ENCODE measurements at places on chromosomes 4 and X. TPM values are rescaled to one million over a fixed set of nuclear protein-coding genes. Genes with fewer than 3 reads are reported as not detected.

DNA sequence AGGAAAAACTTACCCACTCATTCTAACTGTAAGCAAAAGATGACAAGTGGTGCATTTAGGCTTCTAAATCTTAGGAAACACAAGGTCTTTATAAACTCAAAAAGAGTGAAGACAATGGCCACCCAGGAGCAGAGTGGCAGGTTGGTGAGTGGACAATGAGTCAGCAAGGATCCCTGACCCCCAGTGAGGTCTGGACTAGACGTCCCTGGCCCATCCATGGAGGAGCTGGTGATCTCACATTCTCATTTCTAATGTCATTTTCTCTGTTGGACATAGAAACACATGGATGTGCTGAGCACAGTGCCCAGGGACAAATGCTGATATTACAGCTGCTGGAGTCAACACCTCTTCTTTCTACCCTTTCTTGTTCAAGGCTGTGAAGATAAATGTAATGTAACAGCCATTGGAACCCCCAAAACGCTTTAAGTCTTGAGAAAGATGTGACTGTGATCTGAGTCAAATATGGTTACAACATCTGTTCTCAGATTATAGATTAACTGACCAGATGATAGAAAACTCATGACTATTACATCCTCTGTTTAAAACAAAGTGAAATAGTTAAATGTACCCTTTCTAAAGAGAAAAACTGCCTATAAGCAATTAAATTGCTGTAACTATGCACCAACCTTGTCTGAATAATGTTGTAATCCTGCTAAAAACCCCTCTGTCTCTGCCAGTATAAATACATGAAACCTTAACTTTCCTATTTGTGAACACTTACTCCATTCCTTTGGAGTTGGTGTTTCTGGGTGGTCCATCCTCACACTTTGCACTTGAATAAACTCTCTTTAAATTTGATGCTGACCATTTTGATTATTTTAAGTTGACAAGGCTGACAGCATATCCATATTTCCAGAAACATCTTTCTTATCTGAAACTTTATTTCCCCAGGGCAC is 92.7 kb downstream of the USP46 start:
- DNase-seq: no peak

DNA sequence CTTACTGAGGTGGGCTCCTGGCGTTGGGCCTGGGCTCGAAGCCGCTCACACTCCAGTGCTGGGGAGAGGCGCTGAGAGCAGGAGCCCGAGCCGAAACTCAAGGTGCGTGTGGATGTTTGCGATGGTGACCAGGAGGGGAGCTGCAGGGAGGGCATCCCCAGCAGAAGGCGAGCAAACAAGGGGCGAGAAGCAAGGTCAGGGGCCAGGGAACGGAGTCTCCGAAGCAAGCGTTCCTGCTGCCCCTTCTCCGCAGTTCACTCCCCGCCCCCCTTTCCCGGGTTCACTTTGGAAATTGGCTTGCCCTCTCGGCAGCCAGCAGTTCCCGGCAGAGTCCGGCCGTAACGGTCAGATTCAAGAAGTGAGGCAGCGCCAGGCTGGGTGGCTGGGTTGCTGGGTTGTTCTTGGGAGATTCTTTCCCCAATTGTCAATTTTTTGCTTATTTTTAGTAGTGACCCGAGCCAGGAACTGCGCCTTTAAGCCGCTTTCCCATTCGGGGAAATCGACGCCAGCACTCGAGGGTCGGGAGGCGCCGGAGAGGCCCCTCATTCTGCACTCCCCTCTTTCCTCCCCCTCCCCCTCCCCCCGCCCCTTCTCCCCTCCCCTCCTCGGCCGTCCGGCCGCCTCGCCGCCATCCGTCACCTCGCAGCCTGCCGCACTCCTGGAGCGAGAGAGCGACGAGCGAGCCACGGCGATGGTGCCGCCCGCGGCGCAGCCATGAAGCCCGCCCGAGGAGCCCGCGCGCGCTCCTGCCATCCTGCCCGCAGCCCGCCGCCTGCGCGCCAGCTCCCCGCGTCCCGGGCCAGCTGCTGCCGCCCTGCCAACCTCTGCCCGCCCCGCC is at the start of gene FRMPD3:
Gene FRMPD3, plus strand, starts transcription at position 655 of the 838 bp plus-strand sequence. CDS start 76,937 bp downstream, outside the sequence.
- no peak for DNase-seq

DNA sequence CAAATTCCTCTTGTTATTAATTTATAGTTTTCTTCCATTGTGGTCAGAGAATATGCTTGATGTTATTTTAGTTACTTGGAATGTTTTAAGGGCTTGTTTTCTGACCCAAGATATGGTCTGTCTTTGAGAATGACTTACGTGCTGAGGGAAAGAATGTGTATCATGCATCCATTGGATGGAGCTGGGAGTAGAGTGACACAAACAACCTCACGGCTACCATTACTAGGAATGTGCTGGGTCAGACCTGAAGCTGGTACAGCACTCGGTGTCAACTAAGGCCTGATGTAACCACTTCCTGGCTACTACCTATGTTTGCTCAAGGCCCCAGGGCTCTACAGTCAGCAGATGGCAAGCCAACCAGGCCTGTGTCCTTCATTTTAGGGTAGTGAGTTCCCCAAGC is 257.8 kb downstream of the FAT4 start:
- DNase-seq: no peak

DNA sequence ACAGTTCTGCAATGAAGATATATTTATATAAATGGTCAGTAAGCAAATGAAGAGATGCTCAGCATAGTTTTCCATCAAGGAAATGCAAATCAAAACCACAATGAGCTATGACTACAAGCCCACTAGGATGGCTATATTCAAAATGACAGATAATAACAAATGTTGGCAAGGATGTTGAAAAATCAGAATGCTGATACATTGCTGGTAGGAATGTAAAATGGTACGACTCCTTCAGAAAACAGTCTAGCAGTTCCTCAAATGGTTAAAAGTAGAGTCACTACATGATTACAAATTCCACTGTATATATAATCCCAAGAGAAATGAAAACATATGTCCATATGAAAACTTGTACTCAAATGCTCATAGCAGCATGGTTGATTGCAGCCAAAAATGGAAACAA is 425.0 kb upstream of the ATOH1 start:
- DNase-seq: no peak

Gene GPM6B
- 5.1 TPM for total RNA-seq

DNA sequence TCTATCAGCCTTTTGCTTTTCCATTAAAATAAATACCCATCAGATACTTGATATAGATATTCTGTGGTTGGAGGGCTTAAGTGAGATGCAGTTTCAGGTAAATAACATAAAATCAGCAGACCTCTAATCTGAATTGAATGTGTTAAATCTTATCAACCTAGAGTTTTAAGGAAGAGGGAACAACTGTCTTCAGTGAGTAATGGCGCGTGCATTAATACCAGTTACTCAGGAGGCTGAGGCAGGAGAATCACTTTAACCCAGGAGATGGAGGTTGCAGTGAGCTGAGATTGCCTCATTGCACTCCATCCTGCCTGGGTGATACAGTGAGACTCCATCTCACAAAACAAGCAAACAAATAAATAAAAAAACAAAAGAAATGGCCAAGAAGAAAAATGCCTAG is 54.3 kb downstream of the FAT4 start:
- DNase-seq: no peak

Gene PAGE2B
- total RNA-seq: not detected

DNA sequence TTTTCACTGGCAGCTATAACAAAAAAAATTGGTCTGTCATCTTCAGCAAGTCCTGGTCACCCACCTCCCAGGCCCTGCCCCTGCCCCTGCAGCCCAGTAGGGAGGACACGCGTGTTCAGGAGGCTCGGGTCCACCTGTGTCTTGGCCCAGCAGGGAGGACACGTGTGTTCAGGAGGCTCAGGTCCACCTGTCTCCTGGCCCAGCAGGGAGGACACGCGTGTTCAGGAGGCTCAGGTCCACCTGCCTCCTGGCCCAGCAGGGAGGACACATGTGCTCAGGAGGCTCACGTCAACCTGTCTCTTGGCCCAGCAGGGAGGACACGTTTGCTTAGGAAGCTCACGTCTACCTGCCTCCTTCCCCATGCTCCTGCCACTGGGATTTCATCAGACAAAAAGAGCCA is 44.9 kb downstream of the HTT-AS start:
- no peak for DNase-seq

GRCh38 chr4:141759796-141760425 is 123.5 kb downstream of the IL15 start:
- no peak for DNase-seq

DNA sequence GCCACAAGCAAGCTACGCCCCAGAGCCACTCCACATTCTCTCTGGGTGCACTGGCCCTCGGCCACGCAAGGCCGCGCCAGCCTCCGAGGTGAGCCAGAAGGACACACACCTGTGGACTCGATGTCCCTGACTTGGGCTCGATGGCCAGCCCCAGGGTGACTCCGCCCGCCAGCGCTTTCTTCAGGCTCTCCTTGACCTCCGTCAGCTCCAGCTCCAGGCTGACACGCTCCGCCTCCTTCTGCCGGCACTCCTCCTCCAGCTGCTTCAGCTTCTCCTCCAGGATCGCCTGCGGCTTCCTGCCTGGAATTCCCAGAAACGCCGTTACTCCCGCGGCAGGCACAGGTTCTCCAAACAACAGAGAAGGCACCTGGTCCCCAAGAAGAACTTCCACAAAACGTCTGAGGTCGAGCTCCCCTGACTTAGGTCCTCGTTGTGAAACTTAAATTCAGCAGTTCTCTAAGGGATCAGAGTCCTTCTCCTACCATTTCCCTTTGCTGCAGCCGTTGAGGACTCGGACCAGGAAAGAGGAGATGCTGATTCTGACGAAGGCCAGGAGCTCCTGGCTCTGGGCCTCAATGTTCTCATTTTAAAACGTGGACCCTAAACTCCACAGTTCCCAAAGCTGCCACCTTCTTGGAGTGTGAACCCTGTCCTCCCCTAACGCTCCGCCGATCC is 166.8 kb downstream of the AFAP1 start:
- no peak for DNase-seq

- DNase-seq: no peak
Observed at GRCh38 chrX:41005445-41005992, 79.7 kb upstream of the USP9X start.

DNA sequence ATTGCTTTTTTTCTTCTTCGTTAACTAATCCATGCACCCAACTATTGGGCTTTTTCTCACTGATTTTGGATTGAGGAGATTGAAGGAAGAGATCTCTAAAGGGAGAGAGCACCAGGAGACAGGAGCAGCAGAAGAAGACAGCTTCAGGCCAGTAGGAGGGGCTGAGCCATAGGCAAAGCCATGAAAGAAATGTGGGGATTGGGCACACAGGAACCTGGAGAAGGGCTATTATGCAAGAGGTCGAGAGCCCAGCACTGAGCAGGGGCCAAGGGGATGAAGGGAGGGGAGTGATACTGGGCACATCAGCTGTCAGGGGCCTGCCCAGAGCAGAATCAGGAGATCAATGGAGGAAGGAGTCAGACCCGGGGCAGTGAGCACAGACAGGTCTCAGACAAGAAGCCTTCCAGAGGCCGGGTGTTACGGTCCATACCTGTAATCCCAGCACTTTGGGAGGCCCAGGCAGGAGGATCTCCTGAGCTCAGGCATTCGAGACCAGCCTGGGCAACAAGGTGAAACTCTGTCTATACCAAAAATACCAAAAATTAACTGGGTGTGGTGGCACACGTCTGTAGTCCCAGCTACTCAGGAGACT is 140.9 kb downstream of the BCOR start:
- no peak for DNase-seq

Gene CFAP299
- 0.38 TPM for total RNA-seq

DNA sequence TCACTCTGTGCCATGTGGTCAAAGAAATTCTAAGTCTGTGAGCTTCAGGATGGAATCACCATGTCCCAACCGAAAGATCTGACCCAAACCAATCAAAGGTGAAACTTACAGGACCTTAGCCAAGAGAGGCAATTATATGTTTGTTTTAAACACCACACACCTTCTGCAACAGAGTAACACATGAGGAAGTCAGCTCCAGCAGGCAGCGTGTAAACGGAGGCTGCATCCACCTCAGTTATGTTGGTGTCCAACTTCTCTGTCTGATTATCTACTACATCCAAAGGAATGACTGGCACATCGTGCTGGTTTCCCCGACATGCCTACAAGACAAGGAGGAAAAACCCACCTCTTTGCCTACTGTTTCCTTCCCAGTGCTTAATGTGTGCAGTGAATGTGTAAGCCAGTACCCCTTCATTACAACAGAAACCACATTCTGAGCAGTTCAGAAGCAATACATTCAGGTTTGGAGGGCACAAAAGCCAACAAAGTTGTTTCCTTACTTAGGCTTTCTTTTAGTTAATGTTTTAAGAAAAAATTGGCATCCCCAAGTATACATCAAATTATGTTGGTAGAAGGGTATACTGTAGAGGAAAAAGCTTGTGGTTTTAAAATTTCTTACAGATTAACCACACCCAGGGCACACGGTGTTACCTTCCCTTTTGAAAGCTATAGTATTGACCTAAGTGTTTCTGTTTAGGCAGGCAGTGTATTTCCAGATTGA is 12.4 kb downstream of the CASP6 start:
- peak; percentile 9 for DNase-seq

- no peak for DNase-seq
Observed at GRCh38 chrX:152932144-152932543, 34.3 kb downstream of the ZNF185 start.

DNA sequence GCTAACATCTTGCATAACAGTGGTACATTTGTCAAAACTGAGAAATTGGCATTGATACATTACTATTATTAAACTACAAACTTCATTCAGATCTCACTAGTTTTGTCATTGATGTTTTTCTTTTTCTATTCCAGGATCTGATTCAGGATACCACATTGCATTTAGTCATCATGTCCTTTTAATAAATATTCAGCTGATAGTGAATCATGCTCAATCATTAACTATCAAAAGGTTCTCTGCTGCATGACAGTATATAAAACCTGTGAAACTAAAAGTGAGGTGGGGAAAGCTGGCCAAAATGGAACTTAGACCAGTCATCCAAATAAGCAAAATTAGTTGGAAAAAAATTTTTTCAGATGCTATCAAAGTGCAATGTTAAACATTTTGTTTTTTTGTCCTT is 28.1 kb upstream of the HS6ST2 start:
- DNase-seq: no peak

- DNase-seq: no peak
Observed at GRCh38 chr4:68372588-68372987, 22.7 kb upstream of the YTHDC1 start.

DNA sequence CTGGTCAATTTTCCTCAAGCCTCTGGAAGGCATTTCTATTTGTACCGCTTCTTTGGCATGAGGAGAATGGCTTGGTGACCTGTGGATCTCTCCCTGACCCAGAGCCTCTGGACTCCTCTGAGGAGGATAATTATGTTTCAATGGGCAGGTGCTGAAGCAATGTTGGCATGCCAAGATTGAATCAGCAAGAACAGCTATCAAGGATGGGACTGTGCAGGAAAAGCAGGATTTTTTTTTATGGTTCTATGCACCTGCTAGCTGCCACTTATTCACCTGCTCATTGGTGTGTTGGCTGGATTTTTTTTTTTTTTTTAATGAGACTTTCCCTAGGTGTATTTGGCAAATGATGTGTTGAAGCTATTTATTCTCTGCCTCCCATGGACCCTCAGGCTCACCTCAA is 821.2 kb downstream of the RPA4 start:
- no peak for DNase-seq

- no peak for DNase-seq
Observed at GRCh38 chrX:148084611-148085010, 103.5 kb downstream of the FMR1NB start.

Data from Right ventricle myocardium inferior (tissue), 1 donor.